ENCODE measurements at places on chromosomes 3 and 15. TPM values are rescaled to one million over a fixed set of nuclear protein-coding genes. Genes with fewer than 3 reads are reported as not detected.
A peak's percentile ranks its signal among the peaks of the same experiment; 100 is the strongest.

DNA sequence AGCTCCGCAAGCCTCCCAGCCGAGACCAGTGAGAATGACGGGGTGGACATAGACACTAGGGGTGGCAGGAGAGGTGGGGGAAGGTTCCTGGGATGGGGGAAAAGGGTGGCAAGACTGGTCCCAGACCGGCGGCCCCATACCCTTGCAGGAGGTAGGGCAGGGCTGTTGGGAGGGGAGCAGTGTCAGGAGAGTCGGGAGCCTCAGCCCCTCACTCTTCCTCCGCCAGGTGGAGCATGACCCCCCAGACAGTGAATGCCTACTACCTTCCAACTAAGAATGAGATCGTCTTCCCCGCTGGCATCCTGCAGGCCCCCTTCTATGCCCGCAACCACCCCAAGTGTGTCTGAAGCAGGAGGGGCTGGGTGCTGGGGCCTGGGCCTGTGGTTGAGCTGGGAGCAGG, 8.7 kb upstream of the PSMD2 start:
- no peak for DNase-seq

GRCh38 chr3:15081960-15082664, 16.8 kb downstream of the RBSN start:
- no peak for DNase-seq

DNA sequence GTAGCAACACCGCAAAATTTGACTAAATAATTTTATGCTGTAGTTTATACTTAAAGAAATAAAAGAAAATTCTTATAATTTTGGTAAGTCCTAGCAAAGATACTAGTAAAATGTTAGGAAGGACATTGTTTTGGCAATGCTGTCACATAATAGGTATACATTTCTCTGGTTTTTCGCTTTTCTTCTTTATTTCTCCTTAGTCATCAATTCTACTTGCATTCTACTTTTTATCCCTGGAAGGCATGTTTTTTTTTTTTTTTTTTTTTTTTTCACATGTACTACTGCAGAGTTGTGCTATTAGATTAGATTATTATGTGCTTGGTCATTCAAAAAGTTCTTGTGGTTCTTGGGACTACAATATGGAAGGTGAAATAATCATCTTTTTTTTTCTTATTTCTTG, 1421.2 kb downstream of the SI start:
- DNase-seq, result no peak

DNA sequence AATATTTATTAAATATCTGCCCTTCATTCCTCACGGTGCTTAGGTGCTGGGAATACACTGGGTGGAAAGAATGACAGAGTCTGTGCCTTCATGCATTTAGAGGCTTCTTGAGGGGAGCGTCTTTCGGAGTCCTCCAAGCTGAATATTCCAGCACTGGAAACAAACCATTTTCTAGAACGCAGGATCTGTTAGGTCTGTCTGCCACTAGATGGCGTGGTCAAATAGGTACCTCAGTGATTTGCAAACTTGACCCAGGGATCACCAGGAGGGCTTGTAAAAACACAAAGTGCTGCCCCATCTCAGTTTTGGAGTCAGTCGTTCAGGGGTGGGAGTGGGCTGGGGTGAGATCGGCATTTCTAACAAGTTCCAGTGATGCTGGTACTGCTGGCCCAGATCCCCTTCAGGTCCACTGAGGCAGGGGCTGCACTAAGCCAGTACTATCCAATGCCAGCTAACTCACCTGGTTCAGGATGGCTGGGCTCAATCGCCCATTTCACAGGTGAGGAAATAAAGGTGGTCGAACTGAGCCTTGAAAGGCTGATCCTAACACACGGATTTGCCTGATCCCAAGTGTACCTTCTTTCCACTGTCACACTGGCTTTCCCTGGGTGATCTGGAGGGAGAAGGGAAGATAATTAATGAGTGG, 14.8 kb downstream of the ARNT2 start:
- peak; percentile 73 for DNase-seq

GRCh38 chr3:73351423-73352071, 273.2 kb downstream of the PDZRN3 start:
- DNase-seq, result no peak

DNA sequence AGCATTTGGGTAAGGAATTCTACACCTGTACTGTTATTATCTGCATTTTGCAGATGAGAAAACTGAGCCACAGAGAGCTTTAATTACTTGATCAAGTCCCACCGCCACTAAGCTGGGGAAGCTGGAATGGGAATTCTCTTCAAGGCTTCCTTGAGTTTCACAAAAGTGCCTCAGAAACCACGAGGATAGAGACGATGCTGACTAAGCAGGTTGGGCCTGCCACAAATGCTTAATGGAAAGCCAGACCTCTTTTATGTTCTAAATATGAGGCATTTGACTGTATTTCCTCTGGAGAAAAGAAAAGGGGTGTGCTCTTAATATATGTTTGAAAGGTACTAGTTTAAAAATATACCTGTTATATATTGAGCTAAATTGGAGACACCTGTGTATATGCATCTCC, 34.7 kb downstream of the ADAMTS9 start:
- DNase-seq, result no peak

- DNase-seq, result no peak
Observed at GRCh38 chr3:184846496-184846895, 34.5 kb downstream of the VPS8 start.

DNA sequence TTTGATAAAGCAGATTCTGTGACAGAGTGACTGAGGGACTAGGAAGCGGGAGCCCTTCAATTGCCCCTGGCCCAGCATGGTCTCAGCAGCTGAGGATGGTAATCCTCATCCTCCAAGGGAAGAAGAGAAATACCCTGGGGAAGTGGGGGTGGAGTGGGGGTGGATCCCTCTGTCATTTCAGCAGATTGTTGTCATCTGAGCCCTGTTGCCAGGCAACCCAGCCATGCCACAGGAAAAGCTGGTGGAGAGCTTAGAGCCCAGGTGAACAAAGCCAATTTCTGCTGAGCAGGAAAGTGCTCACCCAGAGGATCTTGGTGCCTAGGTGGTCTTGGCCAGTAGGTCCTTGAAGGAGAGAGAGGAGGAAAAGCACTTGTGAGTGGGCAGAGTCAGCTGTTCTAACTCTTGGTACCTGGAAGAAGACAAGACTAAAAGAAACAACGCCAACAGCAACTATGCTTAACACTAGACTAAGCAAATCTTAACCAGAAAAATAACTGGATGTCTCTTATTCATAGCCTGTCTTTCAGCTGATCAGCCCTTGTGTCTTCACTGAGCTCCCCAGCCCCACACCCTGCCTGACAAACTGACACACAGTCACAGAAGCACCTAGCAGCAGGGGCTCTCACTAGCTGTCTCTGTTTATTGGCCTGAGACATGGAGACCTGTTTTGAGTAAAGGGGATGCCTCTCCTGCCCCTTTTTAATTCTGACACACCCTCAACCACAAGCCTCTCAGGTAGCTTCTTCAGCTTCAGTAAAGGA, 40.1 kb upstream of the DCLK3 start:
- DNase-seq, result no peak

- DNase-seq, result no peak
Observed at GRCh38 chr3:106699122-106699521, 678.1 kb upstream of the CCDC54 start.

DNA sequence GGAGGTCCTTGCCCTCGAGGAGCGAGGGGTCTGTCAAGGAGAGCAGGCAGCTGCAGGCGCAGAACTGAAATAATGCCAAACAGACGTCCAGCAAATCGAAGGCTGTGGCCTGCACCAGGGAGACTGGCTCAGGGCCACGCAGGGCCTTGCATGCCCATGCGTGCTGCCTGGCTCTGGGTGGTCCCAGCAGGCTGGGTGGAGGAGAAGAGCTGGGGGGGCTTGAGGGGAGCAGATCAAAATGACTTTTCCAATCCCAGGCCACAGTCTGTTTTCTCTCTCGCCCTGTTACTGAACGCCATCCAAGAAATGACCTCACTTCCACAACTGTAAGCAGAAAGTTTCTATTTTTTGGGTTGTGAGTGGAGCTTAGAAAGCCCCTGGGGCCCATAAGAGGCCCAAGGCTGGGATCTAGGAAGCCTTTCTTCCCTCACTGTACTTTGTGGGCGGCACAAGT, 96.9 kb upstream of the RPL32 start:
- no peak for DNase-seq

- DNase-seq, result no peak
Observed at GRCh38 chr15:79541196-79541595, 109.1 kb downstream of the MINAR1 start.

GRCh38 chr3:194395212-194395611, 3.9 kb downstream of the GP5 start:
- DNase-seq, result no peak

GRCh38 chr15:65055201-65055870, 10.1 kb downstream of the SLC51B start:
- DNase-seq, result no peak

GRCh38 chr3:183582161-183582560, 26.7 kb upstream of the KLHL6 start:
- DNase-seq, result no peak

DNA sequence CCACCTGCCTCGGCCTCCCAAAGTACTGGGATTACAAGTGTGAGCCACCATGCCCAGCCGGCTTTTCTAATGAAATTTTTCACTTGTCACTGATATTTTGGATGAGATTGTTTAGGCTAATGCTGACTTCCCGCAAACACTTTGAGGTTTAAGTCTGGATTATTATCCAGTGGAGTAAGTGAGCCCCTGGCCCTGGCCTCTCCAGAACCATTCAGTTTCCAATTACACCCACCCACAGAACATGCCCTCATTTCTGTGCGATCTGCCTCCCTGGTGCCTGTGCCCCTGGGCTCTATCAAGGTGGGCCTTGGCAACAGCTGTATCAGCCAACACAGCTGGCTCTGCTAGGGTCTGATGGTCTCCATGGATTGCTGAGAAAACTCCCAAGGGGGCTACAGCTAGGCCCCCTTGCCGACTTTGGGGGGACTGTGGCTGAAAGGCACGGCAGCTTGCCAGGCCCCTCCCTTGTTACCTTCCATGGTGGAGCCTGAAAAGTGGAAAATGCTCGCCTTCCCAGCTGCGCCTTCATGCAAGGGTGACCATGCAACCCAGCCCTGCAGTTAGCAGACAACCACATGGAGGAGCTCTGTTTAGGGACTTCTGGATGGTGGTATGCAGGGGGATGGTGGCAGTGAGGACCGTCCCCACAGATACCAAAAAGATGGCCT, 288.9 kb downstream of the FAM43A start:
- no peak for DNase-seq

DNA sequence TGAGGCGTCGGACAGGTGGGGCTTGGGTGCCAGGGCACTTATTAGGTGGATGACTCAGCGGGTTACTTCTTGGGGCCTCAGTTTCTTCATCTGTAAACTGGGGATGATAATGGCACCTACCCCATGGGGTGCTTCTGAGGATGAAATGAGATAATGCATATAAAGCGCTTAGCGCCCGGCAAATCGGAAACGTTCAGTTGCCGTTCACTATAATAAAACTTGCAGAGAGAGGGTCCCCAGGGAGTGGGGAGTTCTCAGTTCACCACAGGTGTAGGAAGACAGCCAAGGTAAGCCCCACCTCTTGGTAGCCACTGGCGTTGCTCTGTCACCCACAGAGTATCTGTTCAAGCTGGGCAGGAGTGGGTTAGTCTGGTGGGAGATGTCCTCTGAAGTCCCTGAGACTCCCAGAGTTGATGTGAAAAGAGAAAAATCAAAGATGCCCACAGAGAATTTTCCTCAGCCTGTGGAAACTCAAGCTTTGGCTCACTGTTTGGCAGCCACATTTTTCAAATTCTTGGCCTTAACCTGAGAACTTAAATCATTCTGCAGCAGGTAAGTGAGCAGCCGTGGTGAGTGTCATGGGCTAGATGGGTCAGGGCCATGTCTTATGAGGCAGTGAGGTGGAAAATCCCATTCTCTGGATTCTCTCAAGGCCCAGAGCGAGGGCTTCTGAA, 221.5 kb upstream of the BHLHE40 start:
- DNase-seq, result no peak

DNA sequence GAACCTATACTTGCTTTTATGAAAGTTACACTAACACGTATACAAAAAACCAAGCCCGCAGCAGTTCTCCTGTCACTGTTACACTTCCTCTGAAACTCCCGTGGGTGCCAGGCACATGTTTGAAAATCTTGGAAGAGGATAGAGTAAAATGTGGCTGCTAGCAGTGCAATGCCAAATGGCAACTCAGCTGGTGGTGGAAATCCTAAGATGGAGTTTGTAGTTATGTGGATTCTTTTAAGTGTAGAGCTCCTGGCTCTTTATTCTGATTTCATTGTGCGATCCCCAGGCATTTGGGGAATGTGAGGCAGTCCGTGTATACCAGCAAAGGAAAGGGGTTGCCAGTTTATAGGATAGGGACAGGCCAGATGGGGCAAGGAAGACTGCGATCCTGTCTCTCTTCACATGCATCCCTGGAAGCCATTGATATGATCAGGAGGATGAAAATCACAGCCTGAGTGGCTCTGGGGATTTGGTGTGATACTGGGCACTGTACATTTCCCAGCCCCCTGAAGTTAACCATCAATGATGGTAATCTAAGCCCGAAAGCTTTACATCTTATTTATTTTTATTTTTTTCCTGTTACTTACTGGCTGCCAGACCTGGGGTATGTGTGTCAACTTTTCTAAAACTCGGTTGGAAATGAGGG, 1.1 kb downstream of the STAC start:
- no peak for DNase-seq

GRCh38 chr3:66456711-66457173, 44.1 kb downstream of the LRIG1 start:
- no peak for DNase-seq

DNA sequence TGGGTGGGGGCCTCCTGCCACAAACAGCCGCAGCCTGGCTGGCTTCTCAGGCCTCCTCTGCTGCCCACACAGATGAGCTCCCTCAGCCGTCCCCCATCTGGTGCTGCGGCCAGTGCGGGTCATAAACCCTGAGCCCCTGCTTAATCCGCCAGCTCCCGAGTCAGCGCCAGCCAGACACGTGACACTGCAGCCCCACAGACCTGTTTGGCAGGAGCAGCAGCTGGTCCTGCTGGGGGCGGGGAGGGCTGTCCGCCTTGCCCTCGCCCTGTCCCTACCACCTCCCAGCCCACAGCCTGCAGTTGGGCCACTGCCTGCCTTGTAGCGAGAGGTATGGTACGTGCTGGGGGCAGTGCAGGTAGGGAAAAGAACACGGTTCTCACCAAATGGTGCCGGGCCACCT, 86.2 kb downstream of the IQSEC1 start:
- DNase-seq, result no peak

ACP3 gene
- 0.21 TPM for polyA plus RNA-seq

PLA1A gene
- 0.12 TPM for polyA plus RNA-seq

EFHB gene
- 2.1 TPM for polyA plus RNA-seq

SLCO2A1 gene
- not detected for polyA plus RNA-seq

CFAP20DC gene
- polyA plus RNA-seq, result 2.2 TPM

CTDSPL gene
- 10.6 TPM for polyA plus RNA-seq

CLRN1 gene
- polyA plus RNA-seq, result not detected

Data from A549 (cell line).